A549 treated with Mapracorat at 1 μM for 4 hours (cell line): ENCODE measurements at places on chromosomes 3 and 15. TPM values are rescaled to one million over a fixed set of nuclear protein-coding genes. Genes with fewer than 3 reads are reported as not detected.

The SLC9C1 gene
- total RNA-seq, result not detected in 5 replicates

The CSPG4 gene
- total RNA-seq, result 0.06 to 0.13 TPM (median 0.10 TPM) in 5 replicates

The PLA2G4E gene
- total RNA-seq, result not detected in 5 replicates

The C3orf80 gene
- 1.4 to 1.6 TPM (median 1.5 TPM) in 5 replicates for total RNA-seq

The REC114 gene
- not detected in 5 replicates for total RNA-seq

The IDH3A gene
- 63.1 to 93.8 TPM (median 70.0 TPM) in 5 replicates for total RNA-seq

The RLBP1 gene
- total RNA-seq, result not detected in 5 replicates

The GOLGA6L10 gene
- total RNA-seq, result 0.34 to 0.94 TPM (median 0.48 TPM) in 5 replicates

The CHRNA7 gene
- 4.1 to 5.0 TPM (median 4.3 TPM) in 5 replicates for total RNA-seq

The CAV3 gene
- total RNA-seq, result not detected in 5 replicates

The ACSBG1 gene
- 0.13 to 0.31 TPM (median 0.19 TPM) in 4 of 5 replicates, not detected in the other for total RNA-seq

The RARRES1 gene
- 7.7 to 11.7 TPM (median 11.2 TPM) in 5 replicates for total RNA-seq

The NOX5 gene
- total RNA-seq, result 0.21 to 0.43 TPM (median 0.30 TPM) in 5 replicates

The MINDY4B gene
- not detected in 5 replicates for total RNA-seq

The RASGRP1 gene
- 0.26 to 0.47 TPM (median 0.36 TPM) in 5 replicates for total RNA-seq

The MESP1 gene
- 1.7 to 8.1 TPM (median 5.5 TPM) in 5 replicates for total RNA-seq

The MEX3B gene
- 3.5 to 5.7 TPM (median 4.9 TPM) in 5 replicates for total RNA-seq

The CISH gene
- 0.32 to 0.79 TPM (median 0.57 TPM) in 5 replicates for total RNA-seq

The NR2E3 gene
- total RNA-seq, result 0.08 to 0.31 TPM (median 0.25 TPM) in 5 replicates

The UBAP1L gene
- 0.55 to 2.0 TPM (median 0.74 TPM) in 5 replicates for total RNA-seq

The THRB gene
- total RNA-seq, result 0.97 to 1.7 TPM (median 1.0 TPM) in 5 replicates

The B2M gene
- total RNA-seq, result 405 to 526 TPM (median 431 TPM) in 5 replicates

The PIGBOS1 gene
- total RNA-seq, result 23.8 to 35.1 TPM (median 27.0 TPM) in 5 replicates

The MAGEL2 gene
- not detected in 5 replicates for total RNA-seq

The RBP2 gene
- not detected in 5 replicates for total RNA-seq

The CHRNA3 gene
- total RNA-seq, result 0.26 to 1.0 TPM (median 0.36 TPM) in 5 replicates

The CASR gene
- total RNA-seq, result not detected in 5 replicates

The SLC12A1 gene
- not detected in 5 replicates for total RNA-seq

The CCDC39 gene
- total RNA-seq, result not detected in 5 replicates

The ANKRD34C gene
- not detected in 5 replicates for total RNA-seq

The SCG3 gene
- total RNA-seq, result 0.06 to 0.08 TPM (median 0.07 TPM) in 4 of 5 replicates, not detected in the other

The MRAS gene
- 7.7 to 10.5 TPM (median 10.3 TPM) in 5 replicates for total RNA-seq

The PIGZ gene
- 1.1 to 1.6 TPM (median 1.5 TPM) in 5 replicates for total RNA-seq

The BTLA gene
- not detected in 5 replicates for total RNA-seq
